ENCODE measurements at places on chromosomes 11 and 22.
A peak's percentile ranks its signal among the peaks of the same experiment; 100 is the strongest.

DNA sequence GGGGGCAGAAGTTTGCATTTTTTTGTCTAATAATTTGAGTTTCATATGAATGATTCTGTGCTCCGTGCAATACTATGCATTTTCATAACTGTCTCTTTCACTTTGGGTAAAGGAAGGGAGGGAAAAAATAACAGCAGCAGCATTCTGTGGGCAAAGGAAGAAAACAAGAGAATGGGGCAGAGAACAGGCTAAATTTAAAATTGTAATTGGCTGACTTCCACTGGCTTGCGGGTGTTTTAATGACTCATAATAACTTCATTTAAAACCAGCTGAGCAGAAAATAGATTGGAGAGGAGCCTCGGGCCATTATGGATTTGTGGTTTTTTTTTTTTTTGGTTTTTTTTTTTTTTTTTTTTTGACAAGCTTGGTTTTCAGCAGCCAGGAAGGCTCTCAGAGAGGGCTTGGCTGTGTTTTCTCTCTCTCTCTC, 107.4 kb downstream of the ZBTB16 start:
- DNase-seq = no peak

DNA sequence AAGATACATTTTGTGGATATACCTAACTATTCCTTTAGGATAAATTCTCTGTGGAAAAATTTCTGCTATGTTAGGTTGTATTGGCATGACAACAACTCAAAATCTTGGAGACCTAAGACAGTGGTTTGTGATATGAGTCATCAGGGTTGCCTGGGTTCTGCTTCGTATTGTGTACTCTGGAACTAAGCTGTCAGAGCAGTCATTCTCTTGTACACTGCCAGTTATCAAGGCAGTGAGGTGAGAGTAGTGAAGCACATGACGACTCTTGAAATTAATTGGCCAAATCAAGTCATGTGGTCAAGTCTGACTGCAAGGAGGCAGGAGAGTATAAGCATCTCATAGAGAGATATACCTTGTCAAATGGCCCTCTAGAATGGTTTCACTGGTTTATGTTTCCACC, 104.4 kb downstream of the FANCF start:
- no peak for DNase-seq

DNA sequence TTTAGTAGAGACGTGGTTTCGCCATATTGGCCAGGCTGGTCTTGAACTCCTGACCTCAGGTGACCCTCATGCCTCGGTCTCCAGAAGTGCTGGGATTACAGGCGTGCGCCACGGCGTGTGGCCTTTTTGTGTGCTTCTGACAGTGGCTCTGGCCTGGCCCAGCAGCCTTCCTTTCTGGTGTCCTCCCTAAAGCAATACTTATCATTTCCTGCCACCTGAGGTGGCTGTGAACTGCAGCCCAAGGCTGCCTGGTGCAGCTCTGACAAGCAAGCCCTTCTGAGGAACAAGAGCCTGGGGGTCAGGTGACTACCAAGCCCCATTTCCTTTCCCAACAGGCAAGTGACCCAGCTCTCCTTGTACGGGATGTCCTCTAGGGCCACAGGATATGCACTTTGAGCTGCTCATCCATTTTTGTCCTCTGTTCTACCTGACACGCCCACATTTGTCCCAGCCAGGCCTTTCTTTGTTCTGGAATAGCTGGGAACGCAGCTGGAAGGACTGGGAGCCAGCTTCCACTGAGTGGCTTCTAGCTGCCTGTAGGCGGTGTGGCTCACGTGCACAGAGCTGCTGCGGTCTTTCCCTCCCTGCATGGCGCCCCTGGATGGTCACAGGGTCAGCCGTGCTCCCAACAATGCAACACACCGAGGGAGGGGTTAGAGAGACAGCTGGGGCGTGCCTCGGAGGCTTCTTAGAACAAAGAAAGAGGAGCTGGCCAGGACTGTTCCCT, 12.3 kb upstream of the BID start:
- no peak for DNase-seq

DNA sequence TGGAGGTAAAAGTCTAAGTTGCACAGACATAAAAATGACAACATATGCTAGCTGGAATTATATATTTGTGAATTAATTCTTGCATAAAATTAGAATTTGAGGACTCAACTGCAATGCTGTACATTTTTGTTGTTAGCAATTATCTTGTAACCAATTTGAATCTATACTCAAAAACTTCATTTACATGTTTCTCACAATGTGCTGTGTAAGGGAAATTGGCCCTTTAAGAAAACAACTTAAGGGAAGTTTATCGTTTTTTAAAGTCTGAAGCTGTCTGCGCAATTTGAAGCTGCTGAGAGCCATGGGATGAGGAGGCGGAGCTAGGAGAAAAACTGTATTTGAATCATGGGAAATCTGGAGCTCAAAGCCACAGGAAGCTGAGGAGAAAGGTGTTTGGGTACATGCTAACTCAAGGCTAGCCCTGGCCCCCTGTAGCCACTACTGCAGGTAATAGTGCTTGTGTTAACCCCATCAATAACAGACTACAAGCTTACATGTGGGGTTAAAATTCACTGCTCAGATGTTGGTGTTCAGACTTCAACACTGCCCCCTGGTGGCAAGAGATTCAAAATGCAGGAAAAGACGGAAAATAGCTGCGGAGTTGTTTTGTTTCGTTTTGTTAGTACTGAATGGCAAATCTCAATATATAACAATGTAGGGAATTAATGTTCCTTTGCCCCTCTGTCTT, 126.1 kb downstream of the BRD1 start:
- DNase-seq = no peak

GRCh38 chr11:94790197-94790596, 22.0 kb downstream of the AMOTL1 start:
- DNase-seq = no peak

GRCh38 chr22:45863981-45864751, 112.8 kb downstream of the WNT7B start:
- DNase-seq = peak; percentile 38

- no peak for DNase-seq
Measured at GRCh38 chr11:96279018-96279895, 63.7 kb downstream of the MAML2 start.

GRCh38 chr11:133606124-133606523, 73.8 kb upstream of the OPCML start:
- no peak for DNase-seq

DNA sequence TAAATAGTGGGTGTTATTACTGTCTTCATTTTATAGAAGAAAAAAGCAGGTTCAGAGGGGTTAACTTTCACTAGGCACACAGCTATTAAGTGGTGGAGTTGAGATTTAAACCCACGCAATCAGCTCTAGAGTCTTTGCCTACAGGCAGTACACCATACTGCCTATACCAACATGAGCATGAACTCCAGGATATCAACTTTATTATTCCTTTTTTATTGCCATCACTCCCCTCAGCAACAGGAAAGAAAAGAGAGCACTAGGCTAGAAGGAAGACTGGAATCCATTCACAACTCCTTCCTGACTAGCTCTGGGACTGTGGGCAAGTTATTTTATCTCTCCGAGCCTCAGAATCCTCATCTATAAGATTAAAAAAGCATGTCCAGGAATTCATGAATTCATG, 58.7 kb upstream of the FSHB start:
- no peak for DNase-seq

- no peak for DNase-seq
Measured at GRCh38 chr11:11946878-11947277, 61.5 kb downstream of the DKK3 start.
